ENCODE measurements at places on chromosomes 6 and 20.

GRCh38 chr6:44064948-44065272, 62.3 kb downstream of the MRPL14 start:
- DNase-seq = peak; percentile 13

GRCh38 chr6:25384967-25385366, 105.8 kb downstream of the CARMIL1 start:
- peak; percentile 89 for DNase-seq

- peak; percentile 49 for DNase-seq
Observed at GRCh38 chr6:122652431-122652830, 42.2 kb downstream of the PKIB start.

- no peak for DNase-seq
Observed at GRCh38 chr6:119037941-119038623, 40.4 kb downstream of the FAM184A start.

DNA sequence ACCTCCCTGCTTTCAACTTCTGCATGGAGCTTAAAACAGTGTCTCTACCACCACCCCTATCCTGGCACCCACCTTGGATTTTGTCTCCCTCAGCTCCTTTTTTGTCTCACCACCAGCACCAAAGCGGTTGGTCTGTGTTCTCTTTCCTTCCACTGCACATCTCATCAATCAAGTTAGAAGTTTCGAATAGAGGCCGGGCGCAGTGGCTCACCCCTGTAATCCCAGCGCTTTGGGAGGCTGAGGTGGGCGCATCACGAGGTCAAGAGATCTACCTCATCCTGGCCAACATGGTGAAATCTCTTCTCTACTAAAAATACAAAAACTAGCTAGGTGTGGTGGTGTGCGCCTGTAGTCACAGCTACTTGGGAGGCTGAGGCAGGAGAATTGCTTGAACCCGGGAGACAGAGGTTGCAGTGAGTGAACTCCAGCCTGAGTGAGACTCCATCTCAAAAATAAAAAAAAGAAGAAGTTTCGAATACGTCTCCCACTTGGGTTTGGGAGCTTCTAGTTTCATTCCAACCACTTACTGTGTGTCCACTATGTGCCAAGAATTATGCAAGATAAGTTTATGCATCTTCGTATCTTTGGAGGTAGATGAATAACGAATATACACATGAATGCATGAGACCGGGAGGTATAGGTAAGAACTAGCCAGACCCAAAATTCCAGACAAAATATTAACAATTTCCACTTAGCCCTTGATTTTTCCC, 5.9 kb downstream of the PCED1A start:
- no peak for DNase-seq

DNA sequence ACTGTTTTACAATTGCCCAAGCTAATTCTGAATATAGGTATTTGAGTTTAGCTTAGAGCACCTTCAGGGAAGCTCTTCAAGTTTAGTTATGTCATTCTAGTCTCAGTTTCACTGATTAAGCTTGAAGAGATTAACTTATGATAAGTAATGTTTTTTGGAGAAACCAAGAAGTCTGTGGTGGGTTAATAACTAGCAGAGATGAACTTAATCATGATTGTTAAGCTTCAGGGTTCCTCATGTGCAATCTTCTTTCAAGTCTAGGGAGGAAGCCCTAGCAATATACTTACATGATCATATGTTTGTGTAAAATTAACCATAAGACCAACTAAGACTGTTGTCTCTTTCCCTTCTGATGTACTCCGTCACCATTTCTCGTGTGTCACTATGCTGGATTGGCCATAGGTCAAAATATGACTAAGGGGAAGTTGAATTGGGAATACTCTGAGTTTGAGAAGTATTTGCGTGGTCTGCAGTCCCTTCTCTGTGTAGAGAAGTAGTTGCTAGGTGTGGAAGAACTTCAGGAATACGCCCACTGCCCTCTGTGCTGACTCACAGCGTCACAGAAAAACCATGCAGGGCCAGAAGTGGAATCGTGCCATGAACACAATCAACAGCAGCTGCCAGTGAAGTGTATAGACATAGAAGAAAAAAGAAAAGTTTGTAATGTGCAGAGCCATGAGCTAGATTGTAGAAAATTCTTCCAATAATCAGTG, 88.3 kb downstream of the SH3BGRL2 start:
- no peak for DNase-seq

DNA sequence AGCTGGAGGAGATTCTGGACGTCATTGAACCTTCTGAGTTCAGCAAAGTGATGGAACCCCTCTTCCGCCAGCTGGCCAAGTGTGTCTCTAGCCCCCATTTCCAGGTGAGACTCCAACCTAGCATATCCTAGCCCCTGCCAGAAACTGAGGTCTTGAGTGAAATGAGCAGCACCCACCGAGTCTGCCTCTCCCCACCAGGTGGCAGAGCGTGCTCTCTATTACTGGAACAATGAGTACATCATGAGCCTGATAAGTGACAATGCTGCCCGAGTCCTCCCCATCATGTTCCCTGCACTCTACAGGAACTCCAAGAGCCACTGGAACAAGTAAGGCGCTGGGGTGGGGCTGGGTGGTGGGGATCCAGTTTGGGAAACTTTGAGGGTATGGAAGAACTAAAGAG, 4.6 kb downstream of the MEA1 start:
- no peak for DNase-seq

Measured in NCI-H226 (cell line).